ENCODE measurements at places on chromosomes 2 and 18. TPM values are rescaled to one million over a fixed set of nuclear protein-coding genes. Genes with fewer than 3 reads are reported as not detected.

GREB1L gene
- 13.2 TPM for total RNA-seq

PDCL3 gene
- total RNA-seq: 63.1 TPM

CHRNG gene
- not detected for total RNA-seq

CHRND gene
- total RNA-seq: not detected

INO80D gene
- 11.1 TPM for total RNA-seq

CIDEA gene
- total RNA-seq: not detected

All from esophagus muscularis mucosa (tissue), 4 donors.